ENCODE measurements at places on chromosomes 3 and 15.

GRCh38 chr3:154013736-154014135 lies 107.5 kb upstream of the ARHGEF26 start:
- DNase-seq, result no peak

DNA sequence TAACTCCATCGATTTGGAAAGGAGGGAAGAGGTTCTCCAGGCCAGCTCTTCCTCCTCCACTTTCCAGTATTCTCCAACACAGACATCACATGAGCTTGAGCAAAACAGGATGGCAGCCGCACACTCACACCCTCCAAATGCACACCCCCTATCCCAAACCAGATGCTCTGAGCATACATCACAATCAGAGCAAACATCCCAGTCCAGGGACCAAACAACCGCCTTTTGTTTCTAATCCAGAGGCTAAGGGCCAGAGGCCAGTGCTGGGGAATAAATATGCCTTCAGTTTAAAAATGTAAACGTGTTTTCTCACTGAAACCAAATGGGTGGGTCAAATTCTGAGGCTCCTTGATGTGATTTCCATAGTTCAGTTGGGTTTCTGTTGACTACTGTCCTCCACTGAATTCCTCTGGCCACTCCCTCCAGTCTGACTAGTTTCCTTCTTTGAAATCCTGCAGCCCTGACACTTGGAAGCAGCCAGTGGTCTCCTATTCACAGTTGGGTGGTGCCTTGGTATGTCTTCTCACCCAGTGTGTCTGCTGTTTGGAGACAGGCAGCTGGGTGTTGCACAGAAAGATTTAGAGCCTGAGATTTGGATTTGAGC lies 19.2 kb upstream of the MFGE8 start:
- DNase-seq, result no peak

- no peak for DNase-seq
Measured at GRCh38 chr15:60973637-60974415, 255.3 kb downstream of the RORA start.

GRCh38 chr15:46280762-46281542 lies 646.1 kb downstream of the SQOR start:
- DNase-seq, result peak; percentile 32

- DNase-seq, result no peak
Measured at GRCh38 chr3:14920536-14920935, 26.8 kb upstream of the NR2C2 start.

- DNase-seq, result no peak
Measured at GRCh38 chr15:67601073-67601472, 58.6 kb downstream of the MAP2K5 start.

- no peak for DNase-seq
Measured at GRCh38 chr15:63764804-63765311, 68.9 kb downstream of the HERC1 start.
